ENCODE measurements at places on chromosomes 5 and 9. TPM values are rescaled to one million over a fixed set of nuclear protein-coding genes. Genes with fewer than 3 reads are reported as not detected.

GRCh38 chr5:136067422-136067821, 38.6 kb downstream of the TGFBI start:
- DNase-seq: no peak

- no peak for DNase-seq
These were observed 121.3 kb upstream of the KLF9 start for GRCh38 chr9:70535546-70536323.

- no peak for DNase-seq
These were observed 345 bp downstream of the DNAI1 start for GRCh38 chr9:34458959-34459340.

GRCh38 chr5:179374506-179375235, 29.4 kb upstream of the ADAMTS2 start:
- peak; percentile 67 for DNase-seq

DNA sequence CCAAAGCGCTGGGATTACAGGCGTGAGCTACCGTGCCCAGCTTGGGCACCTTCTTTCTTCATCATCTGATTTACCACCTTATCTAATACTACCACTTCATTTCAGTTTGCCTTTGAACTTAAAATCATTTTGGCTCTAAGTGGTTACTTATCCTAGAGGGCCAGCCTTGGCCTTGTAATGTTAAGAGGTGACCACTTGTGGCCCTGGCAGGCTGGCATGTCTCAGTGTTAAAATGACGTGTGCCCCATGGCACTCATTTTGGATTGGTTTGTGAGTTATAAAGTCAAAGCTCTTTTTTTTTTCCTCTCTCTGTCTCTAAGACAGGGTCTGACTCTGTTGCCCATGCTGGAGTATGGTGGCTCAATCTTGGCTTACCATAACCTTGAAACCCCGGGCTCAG, 17.8 kb downstream of the HABP4 start:
- DNase-seq: no peak

DNA sequence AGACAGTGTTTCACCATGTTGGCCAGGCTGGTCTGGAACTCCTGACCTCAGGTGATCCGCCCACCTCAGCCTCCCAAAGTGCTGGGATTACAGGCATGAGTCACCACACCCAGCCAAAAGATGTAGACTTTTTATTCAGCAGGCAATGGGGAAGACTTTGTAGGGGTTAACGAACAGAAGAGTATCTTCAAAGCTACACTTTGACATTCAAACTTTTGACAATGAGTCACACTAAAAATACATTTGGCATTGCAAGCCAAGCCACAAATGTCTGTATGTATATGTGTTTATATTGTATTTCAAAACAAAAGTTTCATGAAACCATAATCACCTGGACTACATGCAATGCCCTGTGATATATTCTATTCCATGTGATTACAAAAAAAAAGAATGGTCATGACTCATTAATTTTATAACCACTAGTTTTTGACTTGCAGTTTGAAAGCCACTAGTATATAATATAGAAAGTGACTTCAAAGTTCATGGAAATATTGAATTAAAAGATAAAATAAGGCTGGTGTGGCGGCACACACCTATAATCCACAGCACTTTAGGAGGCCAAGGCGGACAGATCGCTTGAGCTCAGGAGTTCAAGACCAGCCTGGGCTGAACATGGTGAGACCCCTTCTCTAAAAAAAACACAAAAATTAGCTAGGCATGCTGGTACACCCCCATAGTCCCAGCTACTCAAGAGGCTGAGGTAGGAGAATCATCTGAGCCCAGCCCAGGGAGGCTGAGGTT, 8.3 kb downstream of the DIMT1 start:
- no peak for DNase-seq

Gene CPEB4
- 102 TPM for total RNA-seq

- no peak for DNase-seq
These were observed 189.0 kb upstream of the MEF2C start for GRCh38 chr5:89071941-89072331.

DNA sequence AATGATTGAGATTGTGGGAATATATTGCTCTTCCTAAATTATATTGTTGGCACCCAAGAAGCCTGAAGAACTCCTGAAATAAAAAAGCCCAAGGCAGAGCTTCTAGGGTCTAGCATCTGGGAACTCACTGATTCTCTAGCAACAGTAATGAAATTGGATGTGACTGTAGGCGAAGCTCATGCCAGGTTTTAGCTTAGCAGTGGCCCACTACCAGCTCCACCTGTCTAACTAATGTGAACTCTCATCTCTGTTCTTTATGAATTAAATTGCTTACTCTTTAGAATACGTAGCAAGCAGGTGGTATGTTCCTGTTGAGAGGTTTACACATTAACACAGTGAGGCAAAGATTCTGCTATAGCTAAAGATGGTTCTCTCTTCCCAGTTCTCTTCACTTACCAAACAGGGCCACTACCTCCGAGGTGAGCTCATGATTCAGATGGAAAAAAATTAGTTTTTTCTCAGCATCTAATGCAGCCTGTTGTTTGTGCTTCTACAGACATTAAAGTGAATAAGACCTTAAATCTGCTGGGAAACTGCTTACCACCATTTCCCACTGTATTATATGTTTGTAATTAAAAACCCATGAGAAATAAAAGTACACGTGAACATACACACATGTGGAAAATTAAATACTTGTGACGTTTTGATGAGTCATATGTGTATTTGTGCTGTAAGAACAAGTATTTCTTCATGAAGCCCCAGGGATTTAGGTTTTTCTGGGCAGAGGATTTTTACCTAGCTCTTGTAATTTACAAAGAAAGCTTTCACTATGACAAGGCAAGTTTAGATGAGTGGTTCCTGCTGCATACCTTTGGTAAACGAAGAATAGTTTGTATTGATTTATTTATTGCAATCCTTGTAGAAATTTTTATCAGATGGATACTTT, 360.1 kb downstream of the KDM4C start:
- DNase-seq: no peak

Gene ADAMTS19
- total RNA-seq: not detected

- peak; percentile 81 for DNase-seq
These were observed 32.1 kb downstream of the EXOC3 start for GRCh38 chr5:474840-475661.

Gene DMRTA1
- total RNA-seq: 0.09 TPM

Gene ATG12
- total RNA-seq: 42.0 TPM

Measured in posterior vena cava (tissue), 2 donors.